CD4-positive, CD25-positive, alpha-beta regulatory T cell (primary cell): ENCODE measurements at places on chromosomes 6 and 20. TPM values are rescaled to one million over a fixed set of nuclear protein-coding genes. Genes with fewer than 3 reads are reported as not detected.

Gene SPEF1
- total RNA-seq: not detected

Gene SCUBE3
- total RNA-seq: not detected

Gene CGA
- 0.62 TPM for total RNA-seq

Gene COX4I2
- not detected for total RNA-seq

Gene GPLD1
- 1.7 TPM for total RNA-seq

Gene ZC3H12D
- 251 TPM for total RNA-seq

Gene KCNK16
- total RNA-seq: not detected

Gene OR2B6
- total RNA-seq: not detected

Gene RBBP8NL
- total RNA-seq: not detected

Gene BMP7
- not detected for total RNA-seq

Gene MOXD1
- total RNA-seq: not detected

Gene AKAP12
- total RNA-seq: 0.30 TPM

Gene CD109
- total RNA-seq: 1.3 TPM

Gene FKBP1A
- total RNA-seq: 84.3 TPM

Gene RPRD1B
- total RNA-seq: 54.0 TPM

Gene EZR
- 559 TPM for total RNA-seq

Gene EFCAB8
- total RNA-seq: 1.2 TPM

Gene TMEM74B
- total RNA-seq: not detected

Gene CYP21A2
- total RNA-seq: not detected

Gene SLC2A10
- not detected for total RNA-seq

Gene CD40
- 1.7 TPM for total RNA-seq

Gene TFAP2D
- total RNA-seq: not detected

Gene FNDC1
- total RNA-seq: not detected

Gene LPIN3
- 0.35 TPM for total RNA-seq

Gene ITPR3
- 54.5 TPM for total RNA-seq

Gene SLC22A2
- not detected for total RNA-seq

Gene WFDC5
- total RNA-seq: not detected

Gene ALDH5A1
- 4.7 TPM for total RNA-seq

Gene B3GAT2
- total RNA-seq: not detected
